Body of pancreas (tissue), 4 donors: ENCODE measurements at places on chromosomes 11 and 22.

- DNase-seq = peak; percentile 86
These were observed 16.3 kb downstream of the CRYBB2 start for GRCh38 chr22:25235547-25236290.

DNA sequence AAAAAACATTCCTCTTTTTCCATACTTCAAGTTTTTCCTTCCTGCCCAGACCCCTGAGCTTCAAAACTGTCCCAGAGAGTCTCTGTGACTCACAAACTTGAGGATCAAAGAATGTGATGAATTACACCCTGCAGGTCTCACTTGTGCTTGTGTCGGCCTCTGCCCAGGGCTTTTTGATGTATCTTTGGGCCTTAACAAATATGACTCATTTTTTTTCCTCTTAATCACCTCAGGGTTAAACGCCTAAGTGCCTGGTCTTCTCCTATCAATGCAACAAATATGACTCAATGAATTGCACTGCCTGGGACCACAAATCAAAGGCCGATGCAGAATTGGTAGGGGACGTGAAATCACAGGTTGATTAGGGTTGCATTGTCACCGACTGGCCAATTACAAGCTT, 267.7 kb downstream of the LARGE1 start:
- DNase-seq = no peak

DNA sequence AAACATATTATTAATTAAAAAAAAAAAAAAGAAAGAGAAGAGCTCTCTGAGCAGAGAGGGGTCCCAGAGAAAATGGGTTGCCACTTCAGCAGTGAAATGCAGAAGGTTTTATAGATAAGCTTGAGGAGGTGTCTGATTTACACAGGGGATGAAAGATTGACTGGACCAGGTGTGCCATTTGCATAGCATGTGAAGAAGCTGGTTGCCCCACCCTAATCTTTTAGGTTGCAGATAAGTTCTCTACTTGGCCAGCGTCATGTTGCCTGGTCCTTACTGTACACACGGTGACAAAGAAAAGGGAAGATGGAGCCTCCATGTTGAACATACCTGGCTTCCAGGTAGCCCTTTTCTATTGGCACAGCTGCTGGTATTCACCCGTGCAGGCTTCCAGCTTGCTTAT, 41.4 kb downstream of the MS4A2 start:
- no peak for DNase-seq

DNA sequence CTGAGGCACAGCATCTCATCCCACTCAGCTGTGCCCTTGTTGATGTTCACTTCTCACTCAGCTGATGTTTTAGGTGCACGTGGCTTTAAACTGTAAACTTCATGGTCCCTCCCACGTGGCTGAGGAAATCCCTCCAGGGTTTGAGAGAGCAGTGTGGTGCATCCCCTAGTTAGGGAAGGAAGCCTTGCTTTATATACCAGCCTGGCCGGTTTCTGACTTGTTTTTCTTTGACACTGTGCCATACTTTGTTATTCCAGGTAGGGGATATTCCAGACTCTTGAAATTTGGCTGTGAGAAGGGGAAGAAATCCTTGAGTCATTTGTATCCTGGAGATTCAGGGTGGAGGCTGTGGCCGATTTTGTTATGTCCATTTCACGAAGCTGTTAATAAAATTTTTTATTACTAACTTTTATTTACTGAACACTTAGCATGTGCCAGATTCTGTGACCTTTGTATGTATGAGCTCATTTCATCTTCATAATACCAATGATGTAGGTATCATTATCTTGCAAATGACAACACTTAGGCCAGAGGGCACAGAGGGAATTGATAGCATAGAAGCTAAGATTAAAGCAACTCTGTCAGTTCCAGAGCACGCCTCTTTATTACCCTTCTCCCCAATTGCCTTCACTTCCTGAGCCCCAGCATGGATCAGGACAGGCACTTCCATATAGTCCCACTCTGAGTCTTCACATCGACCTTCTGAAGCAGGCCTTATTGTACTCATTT, 116.6 kb downstream of the NAV2 start:
- DNase-seq = no peak

DNA sequence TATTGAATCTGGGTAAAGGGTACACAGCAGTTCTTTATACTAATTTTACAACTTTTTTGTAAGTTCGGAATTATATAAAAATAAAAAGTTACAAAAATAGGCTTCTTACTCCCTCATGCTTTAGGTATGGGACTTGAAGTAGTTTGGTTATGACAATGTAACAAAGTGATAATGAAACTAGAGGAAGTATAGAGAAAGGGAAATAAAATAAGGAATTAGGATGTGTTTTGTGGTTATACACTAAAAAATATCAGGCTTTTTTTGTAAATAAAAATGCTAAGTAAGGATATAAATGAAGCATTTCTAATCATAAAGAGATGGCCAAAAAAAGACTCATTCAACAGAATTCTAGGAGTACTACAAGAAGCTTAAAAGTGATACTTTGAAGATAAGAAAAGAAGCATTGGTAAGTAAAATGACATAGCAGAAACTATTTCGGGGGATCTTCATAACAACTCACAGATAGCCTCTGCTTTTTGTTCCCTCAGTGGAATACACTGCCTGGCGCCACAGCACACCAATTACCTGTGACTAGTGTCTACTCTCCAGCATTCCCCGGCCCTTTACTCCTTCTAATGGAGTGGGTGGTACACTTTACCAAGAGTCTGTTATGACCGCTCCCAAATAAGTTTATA, 322.7 kb upstream of the PITPNB start:
- DNase-seq = no peak

DNA sequence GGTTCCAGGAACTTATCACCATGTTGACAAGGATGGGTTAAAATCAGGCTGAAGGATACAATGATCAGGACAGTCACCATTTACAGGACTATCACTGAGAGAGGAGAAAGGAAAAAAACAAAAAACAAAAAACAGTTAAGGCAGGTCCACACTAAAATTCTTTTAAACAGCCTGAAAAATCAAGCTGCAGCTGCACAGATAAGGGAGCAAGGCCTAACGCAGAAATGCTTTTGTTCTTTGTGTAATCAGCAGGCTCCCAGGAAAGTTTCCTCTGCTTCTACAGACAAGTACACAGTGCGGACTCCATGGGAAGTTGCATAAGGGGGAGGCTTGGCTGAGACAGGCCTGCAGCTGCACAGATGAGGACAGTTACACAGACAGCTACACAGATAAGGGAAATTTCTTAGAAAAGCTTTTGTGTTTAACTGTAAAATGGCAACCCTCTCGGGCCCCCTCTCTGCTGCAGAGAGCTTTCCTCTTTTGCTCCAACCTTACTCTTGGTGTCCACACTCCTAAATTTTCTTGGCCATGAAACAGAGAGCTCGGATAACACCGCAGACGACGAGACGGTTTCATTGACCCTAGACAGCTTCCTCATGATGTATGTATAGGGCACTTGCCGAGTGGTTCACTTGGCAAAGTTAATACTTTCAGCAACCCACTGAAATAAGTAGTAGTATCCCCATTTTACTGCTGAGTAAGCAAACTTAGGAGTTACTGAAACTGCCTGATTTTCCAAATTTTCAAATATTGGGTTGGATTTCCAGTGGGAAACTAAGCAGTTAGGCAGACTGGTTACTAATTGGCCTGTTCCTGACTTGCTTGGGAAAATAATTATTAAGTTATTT, 45.5 kb downstream of the PIWIL3 start:
- peak; percentile 22 for DNase-seq

DNA sequence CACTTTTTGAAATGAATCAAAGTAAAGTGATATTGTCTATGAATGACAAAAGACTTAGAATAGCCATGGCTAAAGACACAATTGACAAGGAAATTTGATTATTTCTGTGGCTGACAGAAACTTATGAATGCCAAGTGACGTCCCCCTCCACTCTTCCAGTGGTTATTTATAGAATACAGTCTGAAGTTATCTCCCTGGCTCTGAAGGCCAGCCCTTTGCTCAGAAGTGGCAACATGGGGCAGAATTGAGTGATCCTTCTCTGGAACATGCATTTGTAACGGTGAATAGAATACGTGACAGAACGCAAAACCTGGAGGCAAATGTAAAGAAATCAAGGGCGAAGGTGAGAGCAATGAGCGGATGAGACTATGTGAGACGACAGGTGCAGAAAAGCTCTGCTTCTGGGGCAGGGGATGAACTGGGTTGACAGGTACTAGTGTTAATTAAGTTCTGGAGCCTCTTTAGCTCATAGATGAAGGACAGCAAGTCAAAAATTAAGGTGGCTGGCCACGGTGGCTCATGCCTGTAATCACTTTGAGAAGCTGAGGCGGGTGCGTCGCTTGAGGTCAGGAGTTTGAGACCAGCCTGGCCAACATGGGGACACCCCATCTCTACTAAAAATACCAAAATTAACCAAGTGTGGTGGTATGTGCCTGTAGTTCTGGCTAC, 585.7 kb upstream of the B3GAT1 start:
- DNase-seq = no peak

- no peak for DNase-seq
These were observed 44.4 kb downstream of the NAT10 start for GRCh38 chr11:34149786-34150185.

DNA sequence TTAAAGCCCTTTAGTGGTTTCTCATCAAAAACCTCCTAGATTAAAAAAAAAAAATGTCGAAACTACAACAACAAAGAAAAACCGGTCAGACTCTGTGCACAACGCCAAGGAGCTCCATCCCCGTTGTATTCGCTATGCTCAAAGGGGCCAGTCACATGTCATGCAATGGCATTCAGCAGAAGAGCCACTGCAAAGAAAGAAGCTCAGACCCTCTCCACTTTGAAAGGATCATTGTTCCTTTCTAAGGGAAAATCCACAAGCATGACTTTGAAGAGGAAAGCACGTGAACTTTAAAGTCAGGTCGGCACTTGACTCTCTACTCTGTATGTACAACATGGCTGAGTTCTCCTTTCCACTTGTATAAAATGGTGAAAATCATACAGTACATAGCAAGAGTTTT, 655.6 kb downstream of the ETS1 start:
- DNase-seq = no peak

DNA sequence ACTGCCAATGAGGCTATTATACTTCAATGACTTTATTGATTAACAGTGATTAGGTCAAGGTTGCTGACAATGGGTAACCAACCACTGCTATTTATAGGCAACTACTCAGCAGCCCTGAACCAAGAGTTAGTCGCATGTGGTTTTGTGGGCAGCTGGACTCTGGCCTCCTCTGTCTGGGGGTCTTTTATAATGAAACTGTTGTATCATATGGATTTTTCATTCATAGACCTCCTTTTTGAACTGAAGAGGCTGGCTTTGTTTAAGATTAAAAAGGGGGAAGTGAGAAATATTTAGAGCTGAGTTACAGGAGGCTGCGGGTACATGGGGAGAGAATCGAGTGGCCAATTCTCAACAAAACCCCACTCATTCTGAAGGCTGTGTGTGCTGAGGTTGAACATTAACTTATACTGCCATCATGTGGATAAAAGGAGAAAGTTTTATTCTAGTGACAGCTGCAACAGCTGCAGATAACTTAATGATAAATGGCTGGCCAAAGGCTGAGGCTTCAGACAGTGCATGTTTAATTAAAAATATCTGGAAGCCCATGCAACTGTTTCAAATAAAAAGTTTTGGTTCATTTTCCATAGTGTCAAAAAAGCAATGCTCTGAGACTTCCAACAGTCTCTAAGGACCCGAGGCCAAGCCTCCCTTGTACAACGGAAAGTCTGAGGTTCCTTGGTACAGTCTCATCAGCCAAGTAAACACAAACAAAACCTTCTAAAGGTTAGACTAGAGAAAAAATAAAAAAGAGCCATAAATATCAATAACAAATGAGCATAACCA, 682.6 kb downstream of the KCNA4 start:
- DNase-seq = no peak

- peak; percentile 35 for DNase-seq
These were observed 10.6 kb upstream of the AIFM3 start for GRCh38 chr22:20956258-20957101.

DNA sequence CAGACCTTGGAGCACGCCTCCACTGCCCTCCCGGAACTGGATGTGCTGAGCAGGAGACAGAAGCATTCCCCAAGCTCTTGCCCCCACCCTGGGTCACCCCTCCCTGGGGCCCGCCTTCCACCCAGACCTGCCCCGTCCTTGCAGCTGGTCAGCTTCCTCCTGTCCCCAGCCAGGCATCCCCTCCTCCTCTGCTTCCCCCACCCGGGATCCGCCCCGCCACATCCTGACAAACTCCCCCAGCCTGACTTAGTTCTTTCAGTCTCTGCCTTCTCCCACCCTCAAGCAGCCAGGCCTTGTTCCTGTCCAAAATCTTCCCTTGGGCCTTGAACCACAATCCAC, 1.1 kb upstream of the PLXNB2 start:
- DNase-seq = peak; percentile 82
